Astrocyte (in vitro differentiated cells and primary cell): ENCODE measurements at places on chromosomes 13 and 19. TPM values are rescaled to one million over a fixed set of nuclear protein-coding genes. Genes with fewer than 3 reads are reported as not detected.

GRCh38 chr13:24267274-24267673, 42.1 kb upstream of the C1QTNF9 start:
- no peak for DNase-seq

DNA sequence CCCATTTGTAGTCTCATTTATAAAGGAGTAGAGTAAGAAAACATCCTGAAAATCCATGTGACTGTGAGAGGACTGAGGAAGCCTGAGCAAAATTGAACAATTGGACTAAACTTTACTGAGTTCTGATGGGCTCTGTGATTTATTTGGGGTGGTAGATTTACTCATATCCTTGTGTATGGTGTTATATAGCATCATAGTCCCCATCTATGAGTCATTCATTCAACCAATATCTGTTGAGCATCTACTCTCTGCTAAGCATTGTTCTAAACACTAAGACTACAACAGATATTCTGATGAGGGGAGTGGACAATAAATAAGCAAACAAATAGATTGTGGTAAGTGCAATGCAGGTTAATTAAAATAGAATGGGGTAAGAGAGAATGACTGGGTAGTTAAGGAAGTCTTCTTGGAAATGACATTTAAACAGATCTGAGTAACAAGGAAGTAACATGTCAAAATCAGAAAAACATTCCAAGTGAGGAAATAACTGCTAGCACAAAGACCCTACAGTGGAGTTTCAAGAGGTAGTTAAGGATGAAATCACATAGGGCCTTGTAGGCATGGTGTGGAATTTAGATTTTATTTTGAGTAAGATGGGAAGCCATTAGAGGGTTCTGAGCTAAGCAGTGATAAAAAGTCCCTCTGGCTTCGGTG, 36.3 kb upstream of the MLNR start:
- DNase-seq, result no peak

- no peak for DNase-seq
These were observed 50.7 kb downstream of the KLF2 start for GRCh38 chr19:16375157-16375935.

DNA sequence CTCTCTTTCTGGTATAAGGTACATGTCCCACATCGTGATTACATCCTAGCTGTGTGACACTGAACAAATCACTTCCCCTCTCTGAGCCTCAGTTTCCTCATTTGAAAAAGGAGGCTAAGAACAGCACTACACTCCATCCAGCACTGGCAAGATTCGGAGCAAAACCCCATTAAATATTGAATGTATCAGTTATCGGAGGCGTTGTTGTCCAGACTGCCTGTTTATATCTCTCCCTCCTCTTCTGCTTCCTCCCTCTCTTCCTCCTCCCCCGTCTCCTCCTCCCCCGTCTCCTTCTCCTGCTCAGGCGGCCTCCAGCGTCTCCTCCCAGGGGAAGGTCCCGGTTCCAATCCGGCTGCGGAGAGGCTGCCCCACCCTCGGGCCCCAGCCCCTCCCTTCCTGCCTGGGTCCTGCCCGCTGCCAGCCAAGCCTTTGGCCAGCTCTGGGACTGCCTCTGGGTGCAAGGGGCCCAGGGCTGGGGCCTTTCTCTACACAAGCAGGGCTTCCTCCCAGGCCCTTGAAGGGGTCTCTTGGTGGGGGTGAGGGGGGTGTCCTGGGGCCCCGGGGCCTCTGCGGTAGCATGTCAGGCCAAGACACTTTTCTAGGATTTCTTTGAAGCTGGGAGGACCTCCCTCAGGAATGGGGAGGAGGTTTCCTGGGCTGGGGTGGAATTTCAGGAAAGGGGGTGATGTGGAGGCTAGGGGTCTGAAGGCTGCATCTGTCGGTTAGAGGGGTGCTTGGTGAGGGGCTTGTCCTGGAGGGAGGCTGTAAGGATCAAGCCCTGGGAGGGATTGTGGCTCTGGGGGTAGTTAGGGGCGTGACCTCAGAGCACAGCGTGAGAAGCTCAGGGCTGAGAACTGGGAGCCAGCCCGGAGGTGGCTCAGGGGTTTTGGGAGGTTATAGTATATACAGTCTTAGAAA, 1.9 kb downstream of the RRAS start:
- DNase-seq, result peak; percentile 54

- DNase-seq, result no peak
These were observed 9.9 kb upstream of the UBE2L5 start for GRCh38 chr13:30412346-30412745.

- peak; percentile 12 for DNase-seq
These were observed 248.1 kb downstream of the ITGBL1 start for GRCh38 chr13:101700598-101700997.

GRCh38 chr19:3450796-3451411, 29.4 kb downstream of the SMIM24 start:
- DNase-seq, result peak; percentile 100

- DNase-seq, result no peak
These were observed 50.6 kb upstream of the UQCRFS1 start for GRCh38 chr19:29263305-29264135.

- peak; percentile 20 for DNase-seq
These were observed 16.1 kb upstream of the USP29 start for GRCh38 chr19:57103573-57104277.

DNA sequence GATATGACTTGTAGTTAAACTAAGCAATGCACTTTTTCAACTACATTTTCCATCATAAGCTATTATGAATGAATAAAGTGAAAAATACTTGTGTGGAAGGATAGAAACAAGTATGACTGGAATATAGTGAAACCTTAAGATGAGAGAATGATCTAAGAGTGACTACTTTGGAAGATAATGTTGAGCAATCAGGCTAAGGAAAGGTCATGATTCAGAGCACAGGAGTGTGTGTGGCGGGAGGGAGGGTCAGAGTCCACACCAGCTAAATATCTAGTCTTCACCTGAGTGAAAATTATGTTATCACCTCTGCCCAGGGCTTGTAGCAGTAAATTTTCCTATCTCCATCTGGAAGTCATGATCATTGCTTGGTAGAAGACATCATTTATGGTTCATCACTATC, 833.4 kb upstream of the ATXN8OS start:
- no peak for DNase-seq

DNA sequence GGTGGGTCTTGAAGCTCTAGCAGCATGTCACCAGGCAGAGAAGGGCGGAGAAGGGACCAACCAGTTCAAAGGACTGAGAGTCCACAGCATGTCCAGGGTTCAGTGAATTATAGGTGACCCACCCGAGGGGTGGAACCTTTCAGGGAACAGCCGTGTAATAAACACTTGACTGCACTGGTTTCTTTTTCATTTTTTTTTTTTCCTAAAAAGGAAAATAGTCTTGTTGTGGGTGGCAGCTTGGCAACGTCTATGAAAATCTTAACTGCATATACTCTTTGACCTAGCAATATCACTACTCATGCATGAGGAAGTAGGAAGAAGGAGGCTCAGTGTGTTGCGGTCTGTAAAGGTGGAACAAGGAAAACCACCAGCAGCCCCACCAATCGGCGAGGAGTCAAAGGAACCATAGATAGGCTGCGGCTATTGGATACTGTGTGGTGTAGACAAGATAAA, 13.0 kb upstream of the MYH14 start:
- no peak for DNase-seq

TUBA3C gene
- not detected in 2 replicates for total RNA-seq

UQCRFS1 gene
- total RNA-seq, result 30.3 and 33.1 TPM in 2 replicates

CLEC11A gene
- not detected in 2 replicates for total RNA-seq

SYT5 gene
- total RNA-seq, result 1.1 and 1.9 TPM in 2 replicates

SEMA6B gene
- total RNA-seq, result 14.3 and 17.5 TPM in 2 replicates

KCNK6 gene
- total RNA-seq, result 8.6 and 10.8 TPM in 2 replicates

ZNF358 gene
- total RNA-seq, result 39.8 and 41.1 TPM in 2 replicates

S1PR5 gene
- total RNA-seq, result 1.00 and 1.1 TPM in 2 replicates

ELANE gene
- total RNA-seq, result not detected in 2 replicates

OVOL3 gene
- not detected in 2 replicates for total RNA-seq
